ENCODE measurements at places on chromosomes 3 and 15.

DNA sequence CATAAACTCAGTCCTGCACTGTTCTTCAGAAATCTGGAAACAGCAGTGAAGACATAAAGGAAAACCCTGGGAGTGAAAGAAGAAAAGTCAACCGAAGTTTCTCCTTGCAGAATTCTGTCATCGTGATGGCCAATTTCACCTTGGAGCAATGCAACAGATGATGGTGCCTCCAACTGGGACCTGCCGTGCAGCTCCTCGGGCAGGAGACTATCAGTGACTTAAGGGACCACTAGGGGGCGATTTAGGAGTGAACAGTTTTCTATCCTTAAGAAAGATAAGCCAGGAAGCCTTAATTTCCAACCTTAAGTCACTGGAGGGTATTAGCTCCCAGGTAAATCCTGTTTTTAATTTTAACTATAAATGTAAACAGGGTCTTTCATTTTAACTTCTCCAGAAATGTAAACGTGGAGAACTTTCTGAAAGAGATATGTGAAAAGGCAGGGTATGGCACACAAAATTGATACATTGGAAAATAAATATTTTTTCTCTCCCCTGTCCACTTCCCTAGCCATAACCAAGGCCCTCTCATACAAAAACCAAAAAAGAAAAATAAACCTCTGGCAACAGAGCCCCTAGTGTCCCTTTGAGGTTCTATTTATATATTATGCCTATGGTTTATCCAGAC lies 116.3 kb downstream of the PDZRN3 start:
- DNase-seq = peak; percentile 90

- no peak for DNase-seq
Observed at GRCh38 chr3:160001148-160001760, 12.6 kb downstream of the IL12A start.

DNA sequence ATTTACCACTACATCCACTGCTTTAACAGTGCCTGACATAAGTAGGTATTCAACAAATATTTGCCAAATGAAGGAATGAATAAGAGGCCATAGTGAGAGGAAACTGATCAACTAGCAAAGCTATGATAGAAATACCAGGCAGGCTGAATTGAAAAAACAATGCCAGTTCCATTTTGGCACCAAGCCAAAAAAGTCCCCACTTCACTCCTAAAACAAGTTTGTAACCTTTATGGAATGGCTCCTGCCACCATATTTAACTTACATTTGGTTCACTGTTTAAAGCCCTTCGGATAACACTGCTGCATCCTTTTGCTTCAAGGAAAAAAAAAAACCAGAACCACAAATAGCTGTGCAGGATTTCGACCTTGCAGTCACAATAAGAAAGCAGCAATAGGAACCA lies 166.1 kb downstream of the FRMD5 start:
- DNase-seq = no peak

GRCh38 chr3:149654188-149654601 lies 3.6 kb downstream of the WWTR1 start:
- DNase-seq = peak; percentile 59

DNA sequence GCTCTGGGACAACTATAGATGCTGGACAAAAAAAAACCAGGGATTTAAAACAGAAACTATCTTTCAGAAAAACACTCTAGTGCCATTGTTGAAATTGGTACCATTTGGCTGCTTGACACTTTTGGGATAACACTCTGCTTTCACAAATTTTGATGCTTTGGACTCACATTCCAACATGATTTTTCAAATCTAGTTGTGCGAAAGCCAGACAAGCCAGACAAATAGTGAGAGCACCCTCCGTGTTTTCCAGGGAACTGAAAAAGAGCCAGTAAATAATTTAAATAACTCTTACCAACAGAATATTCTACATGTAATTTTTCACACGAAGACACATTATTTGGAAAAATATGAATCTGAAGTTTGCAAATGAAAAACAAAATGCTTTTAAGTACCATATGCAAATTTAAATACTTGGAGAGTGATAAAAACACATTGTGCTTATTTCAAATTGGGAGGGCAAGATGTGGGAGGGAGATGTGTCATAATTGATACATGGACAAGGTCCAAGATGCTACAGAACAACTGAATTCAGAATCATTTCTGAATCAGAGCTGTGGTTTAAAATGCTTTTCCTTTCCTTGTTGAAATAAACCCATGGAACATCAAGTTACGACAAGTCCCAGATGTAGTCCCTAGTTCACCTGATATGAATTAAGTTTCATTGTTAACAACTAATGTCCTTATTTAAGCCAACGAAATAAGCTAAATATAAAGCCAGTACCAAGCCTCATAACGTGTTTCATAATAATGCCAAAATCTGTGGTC lies 144.2 kb upstream of the SOX2 start:
- DNase-seq = no peak

GRCh38 chr3:82392203-82392775 lies 630.8 kb upstream of the GBE1 start:
- no peak for DNase-seq

DNA sequence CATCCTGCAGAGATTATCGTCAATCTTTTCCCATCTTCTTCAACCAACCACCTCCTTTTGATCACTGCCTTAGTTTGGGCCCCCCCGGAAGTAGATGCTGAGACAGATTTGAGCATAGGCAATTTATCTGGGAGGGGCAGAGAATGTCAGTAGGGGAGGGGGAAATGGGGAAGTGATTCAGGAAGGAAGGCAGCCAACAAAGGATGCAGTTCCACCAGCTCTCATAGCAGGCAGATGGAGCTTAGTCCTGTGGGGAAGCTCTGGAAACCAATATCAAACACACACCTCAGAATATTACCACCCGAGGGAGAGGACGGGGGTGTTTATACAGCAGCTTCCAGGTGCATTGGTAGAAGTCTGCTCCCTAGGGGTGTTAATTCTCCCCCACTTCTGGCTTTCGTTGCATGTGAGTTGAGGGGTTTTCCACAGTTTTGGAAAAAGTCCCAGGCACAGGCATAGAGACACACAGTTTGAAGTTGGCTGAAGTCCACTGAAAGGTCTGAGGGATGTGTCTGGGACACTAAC lies 91.5 kb upstream of the TNFAIP8L3 start:
- no peak for DNase-seq

DNA sequence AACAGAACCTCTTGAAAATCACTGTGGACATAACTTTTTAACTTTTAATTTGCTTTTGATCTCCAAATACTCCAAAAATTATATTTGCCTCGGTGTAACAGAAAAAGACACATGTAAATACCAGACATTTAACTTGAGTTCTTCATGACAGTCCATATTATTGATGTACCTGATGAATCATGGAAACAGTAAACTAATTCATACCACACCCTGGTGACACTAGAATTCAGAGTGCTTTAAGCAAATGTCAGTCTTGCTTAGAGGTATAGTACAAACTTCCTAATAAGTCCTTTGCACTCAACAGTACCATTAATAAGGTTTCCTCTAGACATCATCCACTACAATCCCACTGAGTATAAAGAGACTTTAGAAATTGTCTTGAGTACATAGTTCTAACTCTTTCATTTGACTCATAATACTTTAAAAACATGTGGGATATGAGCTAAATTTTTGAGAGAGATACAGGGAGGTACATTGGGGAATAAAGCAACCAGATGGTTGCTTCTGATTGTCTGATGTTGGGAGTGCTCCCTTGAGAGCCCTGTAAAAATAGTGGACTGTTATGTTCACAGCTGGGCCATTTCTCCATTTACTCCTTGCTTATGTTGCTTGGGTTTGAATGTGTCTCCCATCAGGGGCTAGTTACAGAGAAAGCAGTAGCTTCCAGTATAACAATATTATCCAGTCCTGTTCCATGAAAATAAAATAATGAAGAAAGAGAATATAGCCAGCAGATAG lies 175.7 kb downstream of the ALCAM start:
- no peak for DNase-seq

- peak; percentile 43 for DNase-seq
Observed at GRCh38 chr3:167406876-167407492, 26.9 kb upstream of the ZBBX start.
